Stimulated activated CD4-positive, alpha-beta T cell treated with anti-CD3 and anti-CD28 coated beads, Interleukin-12 subunit alpha, Interleukin-12 subunit beta, amount 100 ng/mL, for 24 hours (primary cell): ENCODE measurements at places on chromosomes 5 and 9.

DNA sequence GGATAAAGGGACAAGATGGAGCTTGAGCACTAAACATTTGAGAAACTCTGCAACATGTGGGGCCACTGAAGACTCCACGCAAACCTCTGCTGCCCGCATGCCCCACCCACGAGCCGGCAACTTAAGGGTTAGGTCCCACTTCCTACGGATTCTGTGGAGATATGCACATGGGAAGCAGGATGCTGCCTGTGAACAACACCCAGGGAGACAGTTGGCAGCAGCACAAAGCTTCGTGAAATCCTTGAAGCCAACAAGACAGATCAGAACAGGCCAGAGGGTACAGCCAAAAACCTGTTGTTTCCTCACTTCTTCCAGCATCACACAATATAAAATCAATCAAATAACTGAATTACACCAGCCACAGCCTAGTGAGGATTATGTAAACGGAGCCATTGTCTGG is 270.4 kb downstream of the ENC1 start:
- no peak for DNase-seq

GRCh38 chr9:94128580-94128979 is 44.3 kb downstream of the PTPDC1 start:
- DNase-seq: no peak

DNA sequence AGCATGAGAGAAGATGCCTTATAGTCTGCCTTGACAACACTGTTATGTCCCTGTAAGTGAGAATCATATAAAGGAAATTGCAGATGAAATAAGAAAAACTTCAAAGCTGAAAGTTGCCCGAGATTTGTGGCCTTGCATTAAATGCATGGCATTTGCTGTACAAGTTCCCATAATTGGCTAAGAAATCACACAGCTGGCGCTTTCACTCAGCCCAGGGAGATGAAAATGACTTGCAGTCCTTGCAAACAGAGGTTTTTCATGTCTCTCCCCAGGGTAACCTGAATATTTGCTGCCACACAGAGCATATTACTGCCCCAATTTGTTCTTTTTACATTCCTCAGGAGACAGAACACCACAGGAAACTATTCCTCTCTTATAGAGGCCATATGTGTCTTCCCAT is 174.8 kb downstream of the FAM114A2 start:
- DNase-seq: no peak

DNA sequence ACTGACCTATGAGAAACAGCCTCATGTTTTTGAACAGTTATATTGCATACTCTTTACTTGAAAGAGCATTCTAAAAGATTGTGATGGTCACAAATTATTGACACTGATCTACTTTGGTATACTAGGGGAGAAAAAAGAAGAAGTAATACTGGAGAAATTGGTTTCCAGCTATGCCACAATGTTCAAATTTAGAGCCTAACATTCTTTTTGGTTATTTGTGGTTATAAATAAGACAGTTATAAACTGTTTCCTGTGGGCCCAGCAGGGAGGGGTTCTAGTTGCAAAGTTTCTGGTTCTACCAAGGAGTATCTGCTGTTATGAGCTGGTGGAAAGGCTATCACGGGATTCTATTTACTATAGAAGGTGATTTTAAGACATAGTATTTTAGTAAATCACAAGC is 4.8 kb downstream of the CWC27 start:
- DNase-seq: no peak

DNA sequence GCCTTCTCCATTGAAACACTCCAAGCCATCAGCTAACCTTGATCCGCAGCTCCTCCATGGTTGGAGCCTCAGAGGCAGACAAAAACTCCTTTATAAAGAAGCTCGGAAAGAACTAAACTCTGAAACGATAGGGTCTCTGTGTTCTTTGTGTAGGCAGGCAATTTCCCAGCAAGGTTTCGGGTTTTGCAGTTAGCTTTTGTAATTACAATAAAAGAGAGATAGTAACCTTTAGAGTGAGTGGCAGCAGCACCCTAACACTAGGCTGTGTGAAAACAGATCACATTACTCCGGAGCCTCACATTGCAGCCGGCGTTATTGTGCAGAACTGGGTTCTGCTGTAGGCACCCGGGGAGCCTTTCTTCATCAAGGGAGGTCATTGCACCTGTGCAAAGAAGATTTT is 115.8 kb upstream of the MAP3K1 start:
- DNase-seq: no peak

DNA sequence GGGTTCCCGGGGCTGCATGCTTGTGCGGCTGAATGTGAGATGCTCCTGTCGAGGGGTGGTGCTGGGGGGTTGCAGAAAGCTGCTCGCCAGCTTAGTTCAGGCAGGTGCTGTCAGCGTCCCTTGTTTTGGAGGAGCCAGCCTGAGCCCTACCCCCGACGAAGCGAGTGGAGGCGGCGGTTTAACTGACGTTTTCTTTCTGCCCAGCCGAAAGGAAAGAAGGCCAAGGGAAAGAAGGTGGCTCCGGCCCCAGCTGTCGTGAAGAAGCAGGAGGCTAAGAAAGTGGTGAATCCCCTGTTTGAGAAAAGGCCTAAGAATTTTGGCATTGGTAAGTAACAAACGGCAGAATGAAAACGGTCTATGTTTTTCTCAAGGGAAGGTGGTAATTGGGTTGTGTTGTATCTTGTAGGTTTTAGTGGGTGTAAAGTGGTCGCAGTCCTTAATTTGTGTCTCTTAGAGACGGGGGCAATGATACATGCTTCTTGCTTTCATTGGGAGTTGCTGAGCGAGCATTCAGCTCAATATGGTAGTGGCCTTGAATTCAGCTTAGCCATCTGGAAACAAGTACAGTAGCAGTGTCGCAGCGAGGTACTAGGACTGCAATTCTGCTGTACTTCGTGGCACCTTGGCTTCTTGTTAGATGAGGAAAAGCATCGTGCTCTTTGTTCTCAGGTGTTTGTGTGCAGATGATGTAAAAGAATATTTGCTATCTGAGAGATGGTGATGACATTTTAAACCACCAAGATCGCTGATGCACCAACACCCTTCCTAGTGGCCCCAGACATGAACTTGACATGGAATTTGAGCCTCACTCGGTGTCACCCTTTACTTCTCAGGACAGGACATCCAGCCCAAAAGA is 928 bp downstream of the RPL7A start:
- DNase-seq: no peak

- DNase-seq: no peak
Measured at GRCh38 chr9:120526534-120526933, 53.4 kb downstream of the CDK5RAP2 start.

- DNase-seq: no peak
Measured at GRCh38 chr9:136657974-136658848, 4.5 kb upstream of the EGFL7 start.

DNA sequence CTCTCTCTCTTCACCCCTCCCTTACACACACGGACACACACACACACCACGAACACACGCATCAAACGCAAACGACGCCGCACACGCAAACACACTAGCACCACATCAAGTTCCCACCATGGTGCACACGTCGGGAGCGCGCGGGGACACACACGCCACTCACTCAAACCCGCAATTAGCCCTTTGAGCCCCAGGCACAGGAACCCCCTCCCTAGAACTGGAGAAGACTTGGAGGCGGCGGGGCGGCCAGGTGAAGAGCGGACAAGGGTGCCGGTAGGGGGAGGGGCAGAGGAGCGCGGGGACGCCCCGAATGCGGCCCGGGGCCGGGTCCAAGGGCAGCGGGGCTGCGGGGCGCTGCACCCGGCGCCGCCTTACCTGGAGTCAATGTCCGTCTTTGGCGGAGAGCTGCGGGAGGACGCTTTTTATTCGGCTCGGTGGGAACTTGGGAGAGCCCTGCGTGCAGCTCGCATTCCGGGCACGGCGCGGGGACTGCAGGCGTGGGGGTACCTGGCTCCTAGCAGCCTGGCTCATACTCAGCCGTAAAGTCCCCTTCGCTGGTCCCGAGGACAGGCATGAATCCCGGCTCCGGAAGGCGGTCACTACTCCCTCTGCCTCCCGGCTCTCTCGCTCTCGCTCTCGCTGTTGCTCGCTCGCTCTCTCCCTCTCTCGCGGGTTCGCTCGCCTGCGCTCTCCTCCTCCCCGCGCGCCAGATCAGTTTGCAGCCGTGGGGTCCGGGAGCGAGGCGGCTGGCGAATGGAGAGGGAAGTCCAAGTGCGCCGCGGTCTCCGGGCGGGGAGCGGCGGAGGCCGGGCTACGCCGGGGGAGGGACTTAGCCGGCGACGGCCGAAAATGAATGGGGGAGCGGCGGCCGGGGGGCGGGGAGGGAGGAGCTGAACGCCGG is at the start of gene BRINP1:
Gene BRINP1 (minus strand): TSS at position 755 of the 901 bp plus-strand sequence. CDS start 56,080 bp downstream, outside the sequence.
- DNase-seq: no peak

- DNase-seq: no peak
Measured at GRCh38 chr9:21687351-21687750, 115.1 kb upstream of the MTAP start.

DNA sequence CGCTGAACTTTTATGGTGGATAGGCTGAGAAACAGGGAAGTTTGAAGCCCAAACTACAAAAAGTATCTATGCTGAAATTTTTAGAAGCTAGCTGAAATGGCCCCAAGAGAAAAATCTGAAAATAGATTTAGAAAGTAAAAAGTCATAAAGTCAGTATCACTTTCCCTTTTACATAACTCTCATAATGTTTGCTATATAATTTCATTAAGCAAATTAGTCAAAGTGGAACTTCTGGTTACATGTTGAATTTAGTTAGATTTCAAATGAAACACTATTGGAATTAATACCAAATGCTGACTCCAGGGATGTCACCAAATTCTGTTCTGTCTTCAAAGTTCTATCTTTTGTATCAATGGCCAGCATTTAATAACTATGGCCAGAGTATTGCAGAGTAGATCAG is 126.9 kb downstream of the TTC39B start:
- DNase-seq: no peak

DNA sequence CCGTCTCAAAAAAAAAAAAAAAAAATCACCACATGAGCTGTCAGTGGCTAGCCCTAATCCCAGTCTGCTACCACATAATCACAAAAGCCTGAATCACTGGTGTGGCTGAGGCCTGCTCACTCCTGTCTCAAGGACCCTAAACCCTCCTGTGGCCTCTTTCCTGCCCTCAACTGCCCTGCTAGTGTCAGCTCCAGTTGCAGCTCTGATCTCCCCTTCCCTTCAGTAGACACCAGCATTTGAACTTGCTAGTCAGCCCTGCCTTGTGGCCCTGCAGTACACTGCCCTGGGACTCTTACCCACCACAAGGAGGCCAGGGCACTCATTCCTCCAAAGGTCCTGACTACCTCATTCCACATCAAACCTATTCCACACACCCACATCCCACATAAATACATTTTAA is 9.5 kb upstream of the P4HA2 start:
- DNase-seq: no peak

- no peak for DNase-seq
Measured at GRCh38 chr5:155952486-155953089, 374.4 kb upstream of the SGCD start.

- no peak for DNase-seq
Measured at GRCh38 chr5:135356522-135357318, 42.3 kb downstream of the MACROH2A1 start.

GRCh38 chr9:7988644-7989280 is 189.2 kb upstream of the DMAC1 start:
- DNase-seq: no peak

GRCh38 chr5:140151144-140152021 is 23.6 kb upstream of the CYSTM1 start:
- DNase-seq: no peak

DNA sequence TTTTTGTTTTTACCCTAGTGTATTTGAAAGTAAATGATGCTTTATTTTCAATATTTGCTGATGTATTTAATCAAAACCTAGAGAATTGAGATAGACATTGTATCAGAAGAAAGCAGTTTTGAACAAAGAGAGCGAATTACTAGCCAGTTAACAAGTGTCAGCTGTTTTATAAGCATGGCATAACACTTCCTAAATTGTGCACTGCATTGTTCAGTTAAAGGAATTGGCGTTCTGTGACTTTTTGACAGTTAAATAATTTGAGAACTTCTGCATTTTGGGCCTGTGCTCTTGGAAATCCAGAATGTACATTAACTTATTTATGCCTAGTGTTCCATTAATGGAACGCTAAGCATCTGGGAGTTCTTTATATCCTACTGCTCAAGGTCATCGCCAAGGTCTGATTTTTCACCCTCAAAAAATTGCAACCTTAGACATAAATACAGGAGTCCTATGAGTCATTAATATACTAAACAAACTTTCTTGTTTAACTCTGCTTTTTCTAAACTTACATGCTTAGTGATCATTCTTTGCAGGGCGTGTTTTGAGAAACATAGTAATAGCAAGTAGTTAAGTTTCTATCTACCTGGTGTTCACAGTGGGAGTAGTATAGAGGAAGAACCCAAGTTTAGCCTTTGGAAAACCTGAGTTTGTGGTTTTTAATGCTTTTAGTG is 31.1 kb downstream of the RASA1 start:
- DNase-seq: no peak

- no peak for DNase-seq
Measured at GRCh38 chr9:11204521-11204920, 591.7 kb upstream of the PTPRD start.

DNA sequence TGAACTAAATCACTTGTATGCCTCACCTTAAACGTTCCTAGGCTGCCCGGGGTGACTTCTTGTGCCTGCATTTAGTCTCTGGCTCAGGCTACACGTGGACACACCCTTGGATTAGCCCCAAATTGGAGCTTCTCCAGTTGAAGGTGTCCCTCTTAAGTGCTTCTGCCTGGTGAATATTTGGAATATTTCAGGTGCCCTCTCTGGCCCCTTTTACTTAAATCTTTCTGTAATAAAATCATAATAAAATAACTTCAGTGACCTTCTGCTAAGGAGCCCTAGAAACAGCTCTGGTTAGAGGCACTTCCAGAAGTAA is 74.3 kb upstream of the KLF9 start:
- DNase-seq: no peak

GRCh38 chr5:71589903-71590302 is 2.8 kb downstream of the MCCC2 start:
- no peak for DNase-seq

DNA sequence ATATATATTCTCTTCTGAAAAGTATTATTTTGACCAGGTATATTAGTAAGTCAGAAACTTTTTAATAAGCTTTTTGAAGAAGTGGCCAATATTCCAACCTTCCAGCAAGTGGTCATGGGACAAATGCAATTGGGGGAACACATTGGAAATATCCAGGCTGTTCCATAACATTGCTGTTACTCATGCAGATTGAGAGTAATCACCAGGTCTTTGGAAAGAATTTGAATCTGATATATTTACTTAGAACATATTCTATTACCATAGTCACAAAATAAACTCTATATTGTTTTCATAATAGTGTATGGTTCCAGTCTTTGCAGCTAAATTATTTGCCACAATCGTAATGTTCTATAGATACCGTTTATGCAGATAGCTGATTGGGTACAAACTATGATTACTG is 102.8 kb downstream of the TAF11L14 start:
- DNase-seq: no peak

DNA sequence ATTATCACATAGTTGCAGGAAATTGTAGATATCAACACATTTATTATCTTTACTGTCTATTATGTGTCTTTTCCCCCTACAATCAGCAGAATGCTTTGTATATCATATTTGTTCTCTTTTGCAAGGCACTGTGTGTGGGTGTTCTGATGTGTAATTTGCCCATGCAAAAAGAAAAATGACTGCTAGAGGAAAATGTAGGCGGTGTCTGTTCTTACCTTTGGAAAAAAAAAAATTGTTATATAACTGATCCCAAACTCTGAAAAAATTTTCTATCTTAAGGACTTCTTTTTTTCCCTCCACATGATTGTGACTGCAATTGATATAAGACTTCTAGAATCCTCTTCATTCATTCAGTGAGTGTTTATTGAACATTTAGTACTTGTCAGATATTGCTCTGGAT is 24.5 kb downstream of the MRPS30 start:
- no peak for DNase-seq

GRCh38 chr5:174571662-174572397 is 152.6 kb upstream of the MSX2 start:
- DNase-seq: no peak
